ENCODE measurements at places on chromosomes 5 and 9. TPM values are rescaled to one million over a fixed set of nuclear protein-coding genes. Genes with fewer than 3 reads are reported as not detected.

CER1 gene
- 0.46 TPM for polyA plus RNA-seq

FAM221B gene
- 0.18 TPM for polyA plus RNA-seq

WHRN gene
- 2.6 TPM for polyA plus RNA-seq

CNTFR gene
- 44.9 TPM for polyA plus RNA-seq

GPR21 gene
- polyA plus RNA-seq = 0.44 TPM

BTNL3 gene
- not detected for polyA plus RNA-seq

IFNA13 gene
- polyA plus RNA-seq = not detected

FNIP1 gene
- polyA plus RNA-seq = 13.8 TPM

RANBP6 gene
- polyA plus RNA-seq = 17.2 TPM

F2RL1 gene
- 0.32 TPM for polyA plus RNA-seq

CD14 gene
- 18.3 TPM for polyA plus RNA-seq

TTF1 gene
- 9.7 TPM for polyA plus RNA-seq

LCN6 gene
- 0.18 TPM for polyA plus RNA-seq

TYRP1 gene
- polyA plus RNA-seq = 0.34 TPM

RAB3C gene
- 0.34 TPM for polyA plus RNA-seq

TNC gene
- 43.4 TPM for polyA plus RNA-seq

CTNNA1 gene
- polyA plus RNA-seq = 250 TPM

PROB1 gene
- polyA plus RNA-seq = 42.6 TPM

NRARP gene
- polyA plus RNA-seq = 3.8 TPM

SPINK13 gene
- 0.33 TPM for polyA plus RNA-seq

GPX3 gene
- polyA plus RNA-seq = 45.0 TPM

UGT3A2 gene
- 0.68 TPM for polyA plus RNA-seq

TLX3 gene
- not detected for polyA plus RNA-seq

HBEGF gene
- 25.8 TPM for polyA plus RNA-seq

TTC23L gene
- polyA plus RNA-seq = 0.34 TPM

SPATA31A3 gene
- not detected for polyA plus RNA-seq

FOXD4L4 gene
- not detected for polyA plus RNA-seq

BAG1 gene
- 75.7 TPM for polyA plus RNA-seq

HAVCR1 gene
- not detected for polyA plus RNA-seq

NPM1 gene
- polyA plus RNA-seq = 946 TPM

PCDHB4 gene
- polyA plus RNA-seq = 3.1 TPM

TBC1D13 gene
- 37.4 TPM for polyA plus RNA-seq

RANBP17 gene
- polyA plus RNA-seq = 8.0 TPM

SPATA31E1 gene
- not detected for polyA plus RNA-seq

PLAC8L1 gene
- 0.73 TPM for polyA plus RNA-seq

C9orf50 gene
- 0.23 TPM for polyA plus RNA-seq

GPR150 gene
- not detected for polyA plus RNA-seq
